Upper lobe of right lung (tissue), 1 donor: ENCODE measurements at places on chromosomes 13 and 19. TPM values are rescaled to one million over a fixed set of nuclear protein-coding genes. Genes with fewer than 3 reads are reported as not detected.

SIGLEC12 gene
- total RNA-seq = 3.7 TPM

HSD17B14 gene
- total RNA-seq = 23.5 TPM

SOX1 gene
- total RNA-seq = not detected

CYP4F2 gene
- not detected for total RNA-seq

SPATA13 gene
- 34.4 TPM for total RNA-seq

OR7C1 gene
- not detected for total RNA-seq

RNF113B gene
- total RNA-seq = not detected

GRCh38 chr13:48012668-48013067, 11.6 kb upstream of the SUCLA2 start:
- H3K4me1 ChIP-seq = no peaks in the 10 kb centered on the region
- DNase-seq = no peak
- H3K36me3 ChIP-seq = no peaks in the 10 kb centered on the region
- H3K4me3 ChIP-seq = no peak overlapping the region

- no peak overlapping the region for H3K27ac ChIP-seq
- no peak overlapping the region for H3K4me3 ChIP-seq
- no peaks in the 10 kb centered on the region for H3K4me1 ChIP-seq
- no peaks in the 10 kb centered on the region for H3K27me3 ChIP-seq
Observed at GRCh38 chr13:71634602-71635443, 232.2 kb downstream of the DACH1 start.

DNA sequence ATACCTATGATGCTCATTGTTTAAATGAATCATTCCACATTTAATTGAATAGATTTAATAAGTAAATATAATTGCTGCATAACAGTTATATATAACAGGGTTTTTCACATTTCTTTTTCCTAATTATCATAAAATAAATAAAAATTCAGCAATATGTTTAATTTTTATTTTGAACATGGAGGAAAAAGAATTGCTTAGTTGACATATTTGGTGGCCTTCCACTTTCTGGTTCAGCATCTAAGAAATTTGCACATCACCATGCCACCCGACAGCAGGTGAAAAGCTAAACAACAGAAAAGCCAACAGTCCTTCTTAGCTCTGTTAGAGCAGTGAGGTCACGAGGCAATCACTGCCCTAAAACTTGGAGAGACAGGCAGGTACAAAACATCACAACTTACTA, 790.2 kb downstream of the GPC5 start:
- H3K27ac ChIP-seq = no peak overlapping the region
- H3K36me3 ChIP-seq = no peaks in the 10 kb centered on the region
- DNase-seq = no peak
- no peaks in the 10 kb centered on the region for H3K4me1 ChIP-seq
- no peak overlapping the region for H3K4me3 ChIP-seq

DNA sequence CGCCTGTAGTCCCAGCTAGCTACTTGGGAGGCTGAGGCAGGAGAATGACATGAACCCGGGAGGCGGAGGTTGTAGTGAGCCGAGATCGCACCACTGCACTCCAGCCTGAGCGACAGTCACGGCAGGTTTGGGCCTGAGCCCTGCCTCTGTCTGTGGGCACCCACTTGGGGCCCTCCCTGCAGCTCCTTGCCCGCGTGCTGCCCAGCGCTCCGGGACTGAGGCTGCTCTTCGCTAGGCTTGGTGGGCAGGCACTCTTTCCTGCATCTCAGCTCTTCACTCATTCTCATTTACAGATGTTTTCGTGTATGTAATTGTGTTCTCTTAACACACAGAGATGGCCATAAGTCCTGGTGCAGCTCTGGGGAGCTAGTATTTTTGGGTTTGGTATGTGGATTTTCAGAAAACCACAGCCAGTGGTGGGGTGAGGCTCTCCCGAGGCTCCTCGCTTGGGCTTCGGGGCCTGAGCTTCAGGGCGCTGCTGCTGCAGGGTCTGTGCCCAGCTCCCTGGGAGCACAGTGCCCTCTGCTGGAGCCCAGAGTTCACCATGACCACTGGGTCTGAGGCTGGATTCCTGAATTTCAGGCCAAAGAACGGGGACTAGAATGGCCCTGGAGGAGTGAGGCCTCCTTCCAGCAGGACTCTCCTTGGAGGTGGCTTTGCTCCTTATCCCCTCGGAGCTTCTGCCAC, 15.2 kb downstream of the UPF1 start:
- no peak overlapping the region for H3K4me3 ChIP-seq
- H3K27ac ChIP-seq = peak overlapping the region; percentile 80
- H3K27me3 ChIP-seq = no peaks in the 10 kb centered on the region
- DNase-seq = peak; percentile 88

GRCh38 chr13:41650706-41651105, 193.4 kb downstream of the RGCC start:
- H3K4me1 ChIP-seq = peaks cover 23% of the 10 kb centered on the region
- DNase-seq = no peak
- no peak overlapping the region for H3K4me3 ChIP-seq
- no peak overlapping the region for H3K27ac ChIP-seq

DNA sequence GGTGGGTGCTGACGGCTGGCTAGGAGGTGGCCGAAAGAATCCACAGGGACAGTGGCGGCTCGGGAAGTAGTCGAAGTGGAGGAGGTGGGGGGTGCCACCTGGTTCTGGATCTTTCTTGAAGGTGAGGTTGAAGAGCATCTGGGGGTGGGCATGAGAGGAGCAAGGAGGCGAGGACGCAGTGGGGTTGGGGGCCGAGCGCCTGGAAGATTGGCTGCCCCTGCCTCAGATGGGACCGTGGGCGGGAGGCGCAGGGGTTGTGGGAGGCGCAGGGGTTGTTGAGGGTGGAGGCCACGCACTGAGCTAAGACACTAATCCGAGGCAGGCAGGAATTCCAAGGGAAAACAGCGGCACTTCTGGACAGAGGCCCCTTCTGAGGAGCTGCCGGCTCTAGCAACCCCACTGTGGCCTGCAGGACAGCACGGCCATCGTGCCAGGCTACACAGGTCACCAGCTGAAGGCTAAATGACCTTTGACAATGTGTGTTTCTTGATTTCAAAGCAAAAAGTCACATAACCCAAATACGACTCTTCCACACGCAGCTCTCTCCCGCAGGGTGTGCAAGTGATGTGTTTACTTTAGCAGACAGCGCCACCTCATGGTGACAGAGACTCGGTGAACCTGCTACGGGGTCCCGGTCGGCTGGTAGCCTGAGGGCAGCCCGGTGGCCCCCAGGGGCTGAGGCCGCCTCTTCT, 44.1 kb upstream of the RANBP3 start:
- no peak overlapping the region for H3K4me3 ChIP-seq
- peaks cover 3% of the 10 kb centered on the region for H3K36me3 ChIP-seq
- H3K27ac ChIP-seq = no peak overlapping the region
- no peaks in the 10 kb centered on the region for H3K27me3 ChIP-seq

DNA sequence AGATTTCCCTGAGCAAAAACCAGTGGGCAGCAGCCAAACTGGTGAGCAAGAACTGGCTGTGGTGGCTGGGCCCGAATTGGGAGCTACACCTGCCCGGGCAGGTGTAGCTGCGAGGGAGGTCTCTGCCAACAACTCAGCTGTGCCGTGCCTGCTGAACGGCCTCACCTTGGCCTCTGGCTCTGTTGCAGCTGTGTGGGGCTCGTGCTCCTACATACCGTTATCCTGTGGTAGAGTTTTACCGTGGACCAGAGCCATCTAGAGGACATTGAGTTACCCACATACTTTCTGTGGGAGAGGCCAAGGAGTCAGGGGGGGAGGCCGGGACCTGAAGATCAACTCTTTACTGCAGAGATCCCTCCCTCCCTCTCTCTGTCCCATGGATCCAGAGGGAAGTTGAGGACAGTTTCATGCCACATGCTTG, 113.2 kb downstream of the TM9SF2 start:
- H3K36me3 ChIP-seq = no peaks in the 10 kb centered on the region
- no peaks in the 10 kb centered on the region for H3K27me3 ChIP-seq
- DNase-seq = no peak
- H3K27ac ChIP-seq = no peak overlapping the region
- H3K4me3 ChIP-seq = no peak overlapping the region

- no peaks in the 10 kb centered on the region for H3K4me1 ChIP-seq
- no peaks in the 10 kb centered on the region for H3K36me3 ChIP-seq
- no peaks in the 10 kb centered on the region for H3K27me3 ChIP-seq
- no peak for DNase-seq
- no peak overlapping the region for H3K4me3 ChIP-seq
Observed at GRCh38 chr19:42052241-42052863, 17.7 kb downstream of the GRIK5 start.

- no peak overlapping the region for H3K27ac ChIP-seq
- DNase-seq = no peak
- H3K4me3 ChIP-seq = no peak overlapping the region
- no peaks in the 10 kb centered on the region for H3K27me3 ChIP-seq
Observed at GRCh38 chr13:104143760-104144416, 1077.7 kb upstream of the SLC10A2 start.

DNA sequence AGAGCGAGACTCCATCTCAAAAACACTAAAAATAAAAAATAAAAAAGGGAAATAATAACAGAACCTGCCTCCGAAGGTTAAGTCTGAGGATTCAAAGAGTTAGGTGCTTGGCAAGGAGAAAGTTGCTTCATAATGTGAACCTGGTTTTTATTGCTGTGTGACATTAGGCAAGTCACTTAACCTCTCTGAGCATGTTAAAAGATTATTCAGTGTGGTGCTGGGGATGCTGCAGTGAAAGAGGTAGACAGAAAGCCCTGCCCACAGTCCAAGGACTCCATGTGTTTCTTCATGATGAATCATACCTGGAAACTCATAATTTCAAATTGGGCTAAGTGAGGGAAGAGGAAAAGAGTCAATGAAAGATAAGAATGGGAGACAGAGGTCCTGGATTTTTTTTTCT, 2.4 kb downstream of the IL27RA start:
- no peak overlapping the region for H3K4me3 ChIP-seq
- no peak for DNase-seq
- no peaks in the 10 kb centered on the region for H3K27me3 ChIP-seq
- no peaks in the 10 kb centered on the region for H3K36me3 ChIP-seq
- no peak overlapping the region for H3K27ac ChIP-seq
- peaks cover 8% of the 10 kb centered on the region for H3K4me1 ChIP-seq

GRCh38 chr13:44089452-44089851, 209.7 kb downstream of the LACC1 start:
- DNase-seq = no peak
- no peaks in the 10 kb centered on the region for H3K27me3 ChIP-seq
- H3K27ac ChIP-seq = no peak overlapping the region
- H3K4me3 ChIP-seq = no peak overlapping the region
- no peaks in the 10 kb centered on the region for H3K4me1 ChIP-seq
- no peaks in the 10 kb centered on the region for H3K36me3 ChIP-seq

DNA sequence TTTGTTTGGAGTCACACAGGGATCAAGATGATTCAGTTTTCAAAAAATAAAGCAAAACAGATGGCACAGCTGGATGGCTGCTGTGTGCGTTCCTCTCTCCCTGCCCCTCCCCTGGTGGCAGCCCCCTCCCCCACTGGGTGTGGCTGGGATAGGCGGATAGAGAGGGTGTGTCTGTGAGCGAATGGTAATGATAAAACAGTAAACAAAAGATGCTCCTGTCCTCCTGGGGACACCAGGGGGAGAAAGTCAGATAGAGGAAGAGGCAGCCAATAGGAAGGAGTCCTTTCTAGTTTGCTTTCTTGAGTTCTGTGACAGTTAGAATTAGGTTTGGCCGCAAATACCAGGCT, 6.5 kb downstream of the TMEM255B start:
- no peaks in the 10 kb centered on the region for H3K27me3 ChIP-seq
- H3K27ac ChIP-seq = no peak overlapping the region
- peak; percentile 6 for DNase-seq
- H3K36me3 ChIP-seq = no peaks in the 10 kb centered on the region

GRCh38 chr13:31756346-31756745, 17.0 kb downstream of the RXFP2 start:
- no peak for DNase-seq
- H3K27ac ChIP-seq = no peak overlapping the region
- H3K4me1 ChIP-seq = no peaks in the 10 kb centered on the region
- H3K36me3 ChIP-seq = no peaks in the 10 kb centered on the region

- no peak overlapping the region for H3K4me3 ChIP-seq
- no peaks in the 10 kb centered on the region for H3K36me3 ChIP-seq
Observed at GRCh38 chr13:73082471-73082870, 23.7 kb downstream of the KLF5 start.
